Stimulated activated CD8-positive, alpha-beta memory T cell treated with anti-CD3 and anti-CD28 coated beads, Interleukin-7, amount 100 ng/mL, for 24 hours (primary cell): ENCODE measurements at places on chromosomes 12 and 14.

DNA sequence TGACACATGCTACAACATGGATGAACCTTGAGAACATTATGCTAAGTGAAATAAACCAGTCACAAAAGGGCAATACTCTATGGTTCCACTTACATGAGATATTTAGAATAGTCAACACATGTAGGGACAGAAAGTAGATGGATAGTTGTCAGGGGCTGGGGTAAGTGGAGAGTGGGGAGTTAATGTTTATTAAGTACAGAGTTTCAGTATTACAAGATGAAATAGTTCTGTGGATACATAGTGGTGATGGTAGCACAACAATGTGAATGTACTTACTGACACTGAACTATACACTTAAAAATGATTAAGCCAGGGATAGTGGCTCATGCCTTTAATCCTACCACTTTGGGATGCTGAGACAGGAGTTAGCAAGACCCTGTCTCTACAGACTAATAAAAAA is 8.7 kb downstream of the NUP107 start:
- DNase-seq = no peak

DNA sequence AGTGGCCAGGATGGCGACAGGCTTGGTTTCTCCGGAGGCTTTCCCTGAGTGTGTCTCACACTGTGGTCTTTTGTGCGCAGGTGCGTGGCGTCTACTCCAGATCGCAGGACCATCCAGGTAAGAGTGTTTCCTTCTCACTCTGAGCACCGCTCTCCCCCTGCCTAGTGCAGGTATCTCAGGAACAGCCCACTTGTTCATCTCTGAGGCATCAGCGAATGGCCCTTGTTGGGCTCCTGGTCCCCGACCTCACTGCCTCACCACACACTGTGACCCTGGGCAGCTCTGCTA is 781 bp downstream of the ADGRD1 start:
- DNase-seq = no peak

DNA sequence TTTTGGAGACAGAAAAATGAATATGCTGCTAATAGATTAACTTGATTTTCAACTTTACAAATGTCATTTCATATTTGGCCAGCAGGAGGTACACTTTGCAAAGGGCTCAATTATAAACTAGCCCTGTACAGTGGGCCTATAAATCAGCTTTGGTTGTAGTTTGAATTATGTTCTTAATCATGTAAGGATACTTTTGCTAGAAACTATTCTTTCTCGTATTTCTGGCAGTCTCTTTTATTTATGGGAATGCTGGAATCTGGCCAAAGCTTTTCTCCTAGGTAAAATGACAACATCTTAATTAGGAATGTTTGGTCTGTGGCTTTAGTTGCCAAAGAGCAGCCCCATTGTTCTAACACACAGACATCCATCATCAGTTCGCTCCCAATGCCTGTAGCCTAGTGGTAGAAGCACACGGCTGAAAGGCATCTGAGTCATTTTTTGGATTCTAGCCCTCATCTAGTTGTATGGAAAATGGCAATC is 1322.3 kb upstream of the SEL1L start:
- no peak for DNase-seq

DNA sequence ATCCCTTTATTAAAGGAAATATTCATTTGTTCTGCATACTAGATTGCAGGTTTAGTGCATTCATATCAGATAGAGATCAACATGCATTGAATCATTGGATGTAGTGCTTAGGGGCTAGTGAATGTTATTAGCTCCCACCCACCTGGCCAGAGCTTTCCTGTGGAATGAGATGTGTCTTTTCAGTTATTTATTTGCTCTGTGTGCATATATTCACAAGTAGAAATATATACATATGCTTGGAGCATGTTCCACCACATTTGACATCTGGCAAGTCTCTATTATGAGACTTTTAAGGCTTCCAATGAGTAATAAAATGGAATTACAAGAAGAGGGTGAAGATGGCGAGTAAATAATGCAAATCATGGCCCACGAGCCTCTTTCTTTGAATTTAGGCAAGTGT is 180.0 kb upstream of the LMO3 start:
- no peak for DNase-seq

GRCh38 chr12:42673535-42673934 is 84.0 kb upstream of the PRICKLE1 start:
- DNase-seq = no peak

GRCh38 chr12:93453633-93454032 is 11.9 kb upstream of the UBE2N start:
- no peak for DNase-seq

DNA sequence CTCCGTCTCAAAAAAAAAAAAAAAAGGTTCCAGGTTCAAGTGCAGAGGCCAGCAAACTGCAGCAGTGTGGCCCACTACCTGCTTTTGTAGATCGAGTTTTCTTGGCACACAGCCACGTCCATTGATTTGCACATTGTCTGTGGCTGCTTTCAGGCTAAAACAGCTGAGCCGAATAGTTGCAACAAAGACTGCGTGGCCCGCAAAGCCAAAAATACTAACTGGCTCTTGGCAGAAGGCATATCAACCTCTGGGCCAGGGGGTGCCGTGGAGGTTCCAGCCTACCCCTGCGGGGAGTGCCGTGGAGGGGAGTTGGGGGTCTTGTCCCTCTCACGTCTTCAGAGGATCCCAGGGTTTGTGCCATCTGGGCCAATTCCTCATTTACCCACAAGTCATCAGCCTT is 170.1 kb downstream of the ADGRD1 start:
- no peak for DNase-seq

GRCh38 chr14:100910888-100911664 is 7.6 kb upstream of the RTL1 start:
- DNase-seq = no peak

DNA sequence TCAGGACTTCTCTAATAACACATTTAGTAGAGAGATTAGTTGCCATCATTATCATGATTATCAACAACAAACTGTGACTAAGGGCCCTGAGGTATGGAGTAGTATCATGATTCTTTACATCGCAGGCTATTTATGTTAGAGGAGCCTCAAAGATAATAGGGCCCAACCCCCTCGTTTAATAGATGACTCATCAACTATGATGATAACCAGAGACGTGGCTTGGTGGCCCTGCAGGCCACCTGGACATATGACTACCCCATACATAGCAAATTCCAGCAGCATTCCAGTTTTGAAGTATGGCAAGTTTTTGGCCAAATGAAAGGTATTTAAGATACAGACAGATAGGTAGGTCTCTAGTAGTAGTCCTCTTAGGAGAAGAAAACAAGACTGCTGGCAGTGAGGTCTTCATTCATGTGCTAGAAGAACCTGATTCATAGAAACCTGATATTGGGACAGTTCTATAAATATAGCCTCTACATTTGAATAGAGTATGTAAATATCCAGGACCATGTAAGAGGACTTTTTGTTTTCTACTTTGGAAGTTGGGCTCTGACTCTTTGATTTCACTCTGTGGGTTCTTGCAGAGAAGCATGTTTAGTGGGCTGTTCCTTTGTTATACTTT is 5.6 kb downstream of the RIC8B start:
- DNase-seq = no peak

GRCh38 chr12:110073049-110073831 is 24.9 kb upstream of the C12orf76 start:
- DNase-seq = no peak

DNA sequence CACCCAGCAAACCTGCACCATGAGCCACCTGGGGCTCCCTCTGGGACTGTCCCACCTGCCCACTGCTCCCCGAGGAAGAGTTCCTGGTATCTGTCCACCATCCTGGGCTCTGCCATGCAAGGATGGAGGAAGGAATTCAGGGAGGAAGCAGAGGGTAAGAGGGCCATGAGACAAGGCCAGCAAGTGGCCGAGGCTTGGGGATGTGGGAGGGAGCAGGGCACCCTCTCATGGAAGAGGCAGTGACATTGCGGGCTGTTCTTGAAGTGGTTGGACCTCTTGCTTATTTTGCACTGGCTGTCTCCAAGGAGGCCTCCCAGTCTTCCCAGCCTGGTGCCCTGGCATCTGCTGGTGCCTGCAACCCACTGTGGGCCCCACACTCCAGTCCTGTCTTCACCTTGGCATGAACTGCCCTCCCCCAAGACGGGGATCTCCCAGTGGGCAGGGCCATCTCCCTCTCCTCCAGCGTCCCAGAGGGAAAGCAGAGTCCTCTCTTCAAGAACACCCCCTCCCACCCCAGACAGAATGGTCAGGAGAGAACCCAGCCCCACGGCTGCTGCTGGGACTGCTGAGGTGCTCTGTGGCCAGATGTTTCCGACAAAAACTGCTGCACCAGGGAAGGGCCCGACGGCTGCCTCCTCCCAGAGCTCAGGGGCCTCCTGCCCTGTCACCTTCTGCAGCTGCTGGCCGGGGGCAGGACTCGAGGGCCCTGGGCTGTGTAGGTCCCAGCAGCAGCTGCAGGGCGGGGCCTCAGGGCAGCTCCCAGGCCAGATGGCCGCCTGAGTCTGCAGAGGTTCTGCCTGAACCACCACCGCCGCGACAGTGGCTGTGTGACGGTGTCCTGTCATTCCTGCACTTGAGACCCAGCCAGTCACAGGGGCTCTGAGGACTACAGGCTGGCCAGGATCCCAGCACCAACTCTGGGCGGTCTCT is 1.8 kb upstream of the AKT1 start:
- DNase-seq = no peak

DNA sequence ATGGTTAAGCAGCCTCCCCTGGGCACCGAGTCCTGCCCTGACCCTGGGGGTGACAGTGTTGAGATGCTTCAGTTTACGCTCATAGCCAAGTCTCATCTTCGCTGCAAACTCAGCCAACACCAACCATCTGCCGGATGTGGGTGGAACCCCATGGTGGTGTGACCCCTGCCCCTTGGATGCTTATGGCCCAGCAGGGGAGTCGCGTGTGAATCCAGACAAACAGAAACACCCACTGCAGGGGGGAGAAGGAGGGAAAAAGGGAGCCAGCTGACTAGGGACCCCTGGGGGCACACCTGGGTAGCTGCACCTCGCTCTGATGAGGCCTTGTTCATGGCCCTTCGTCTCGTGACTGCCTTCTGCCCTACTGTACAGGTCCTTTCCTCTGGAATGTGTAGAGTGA is 23.8 kb downstream of the AACS start:
- DNase-seq = no peak

- DNase-seq = no peak
Measured at GRCh38 chr14:92928961-92929688, 6.2 kb downstream of the CHGA start.

GRCh38 chr14:99931308-99931707 is 133.9 kb upstream of the EVL start:
- DNase-seq = no peak

- no peak for DNase-seq
Measured at GRCh38 chr12:91225316-91225715, 42.7 kb upstream of the DCN start.

GRCh38 chr12:33703221-33703620 is 263.6 kb upstream of the SYT10 start:
- DNase-seq = no peak

DNA sequence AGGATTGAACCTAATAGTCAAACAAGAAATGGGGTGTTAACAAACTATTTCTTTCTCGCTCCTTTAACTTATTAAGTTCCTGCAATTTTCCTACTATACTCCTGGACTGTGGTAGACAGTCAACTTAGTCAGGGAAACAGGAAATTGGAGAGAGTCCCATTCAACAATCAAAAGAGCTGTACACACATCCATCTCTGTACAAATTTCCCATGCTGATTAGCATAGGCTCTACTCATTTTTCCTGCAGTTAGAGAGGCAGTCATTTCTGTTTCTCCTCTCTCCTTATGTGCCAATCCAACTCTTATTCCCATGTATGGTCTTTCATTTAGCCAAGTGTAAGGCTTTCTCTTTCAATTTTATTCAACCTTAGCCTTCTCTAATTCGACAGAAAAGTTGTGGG is 1168.5 kb upstream of the FLRT2 start:
- no peak for DNase-seq

- DNase-seq = no peak
Measured at GRCh38 chr12:49491823-49492222, 47.0 kb upstream of the KCNH3 start.

DNA sequence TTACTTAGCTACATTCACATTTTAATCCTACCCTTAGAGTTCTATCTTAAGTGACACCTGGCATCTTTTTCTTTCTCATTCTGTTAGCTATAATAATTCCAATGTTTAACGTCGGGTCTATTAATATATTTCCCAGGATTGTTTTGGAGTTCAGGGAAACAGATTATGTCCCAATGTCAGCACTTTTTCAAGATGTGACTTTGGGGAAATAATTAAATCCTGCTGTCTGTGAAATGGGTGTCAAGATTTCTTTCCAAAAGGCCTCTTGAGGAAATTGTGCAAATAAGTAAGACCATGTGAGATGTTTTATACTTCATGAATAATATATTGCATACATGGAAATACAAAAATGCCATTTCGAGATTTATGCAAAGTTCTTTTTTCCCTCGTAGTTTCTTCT is 887.6 kb upstream of the SEL1L start:
- no peak for DNase-seq

DNA sequence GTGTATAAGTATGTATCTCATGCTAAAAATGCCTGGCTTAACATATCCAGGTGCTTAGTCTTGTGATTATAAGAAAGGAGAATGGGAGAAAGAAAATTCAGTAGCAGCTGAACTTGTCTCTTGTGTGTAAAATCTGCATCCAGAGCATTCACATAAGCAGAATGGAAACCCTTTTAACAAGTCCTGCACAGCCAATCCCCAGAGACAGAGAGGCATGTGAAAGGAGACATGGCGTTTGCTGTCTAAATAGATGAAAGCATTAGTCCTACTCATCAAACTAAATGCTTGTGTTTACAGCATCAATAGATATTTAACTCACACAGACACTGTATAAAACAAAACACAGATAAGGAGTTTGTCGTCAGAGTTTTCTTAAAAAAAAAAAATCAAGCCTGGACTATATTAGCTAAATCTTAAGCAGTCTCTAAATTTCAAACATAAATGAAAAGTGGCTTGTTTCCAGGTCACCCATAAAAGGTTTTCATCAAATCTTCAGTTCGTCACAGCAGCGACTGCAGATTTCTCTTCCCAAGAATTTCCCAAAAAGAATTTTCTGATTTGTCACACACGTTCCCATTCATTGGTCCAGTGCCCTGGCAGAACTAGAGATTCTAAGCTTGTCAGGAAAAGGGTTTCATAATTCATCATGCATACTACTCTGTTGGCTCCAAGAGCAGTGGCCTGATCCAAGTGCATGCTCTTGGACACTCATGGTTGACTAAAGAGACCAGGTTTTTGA is 249.2 kb downstream of the BTG1 start:
- no peak for DNase-seq

GRCh38 chr14:39169541-39169900 is 612 bp downstream of the TRAPPC6B start:
- no peak for DNase-seq

DNA sequence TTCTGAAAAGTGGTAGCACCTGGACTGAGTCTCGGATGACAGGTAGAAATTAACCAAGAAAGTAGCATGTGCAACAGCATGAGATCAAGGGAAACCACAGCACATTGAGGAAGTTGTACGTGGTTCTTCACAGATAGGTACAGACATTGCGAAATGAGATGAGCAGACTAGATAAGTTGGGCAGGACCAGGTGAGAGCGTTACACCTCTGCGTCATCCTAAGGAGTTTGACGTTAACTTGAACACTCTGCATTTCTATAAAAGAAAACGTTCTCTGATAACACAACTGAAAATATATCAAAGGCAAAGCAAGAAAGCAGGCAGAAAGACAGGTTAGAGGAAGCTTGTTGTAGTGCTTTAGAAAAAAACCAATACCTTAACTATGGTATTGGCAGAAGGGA is 98.5 kb upstream of the RASSF8 start:
- no peak for DNase-seq

GRCh38 chr12:119868992-119869391 is 8.1 kb downstream of the CIT start:
- no peak for DNase-seq
